AG20443 (cell line): ENCODE measurements at places on chromosomes 1 and 21.
A peak's percentile ranks its signal among the peaks of the same experiment; 100 is the strongest.

GRCh38 chr1:3463891-3464648 is 9.6 kb downstream of the ARHGEF16 start:
- no peak for DNase-seq

DNA sequence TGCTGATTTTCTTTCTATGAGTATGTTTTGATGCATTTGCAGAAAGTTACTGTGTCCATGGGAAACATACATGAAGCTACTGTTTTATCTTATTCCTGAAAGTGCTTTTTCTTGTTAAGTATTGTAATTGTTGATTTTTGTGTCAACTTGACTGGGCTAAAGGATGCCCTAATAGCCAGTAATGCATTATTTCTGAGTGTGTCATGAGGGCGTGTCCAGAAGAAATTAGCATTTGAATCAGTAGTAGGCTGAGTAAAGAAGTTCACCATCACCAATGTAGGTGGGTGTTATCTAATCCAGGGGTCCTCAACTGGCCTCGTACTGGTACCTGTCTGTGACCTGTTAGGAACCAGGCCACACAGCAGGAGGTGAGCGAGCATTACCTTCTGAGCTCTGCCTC is 760.2 kb downstream of the PLA2G4A start:
- DNase-seq: no peak

DNA sequence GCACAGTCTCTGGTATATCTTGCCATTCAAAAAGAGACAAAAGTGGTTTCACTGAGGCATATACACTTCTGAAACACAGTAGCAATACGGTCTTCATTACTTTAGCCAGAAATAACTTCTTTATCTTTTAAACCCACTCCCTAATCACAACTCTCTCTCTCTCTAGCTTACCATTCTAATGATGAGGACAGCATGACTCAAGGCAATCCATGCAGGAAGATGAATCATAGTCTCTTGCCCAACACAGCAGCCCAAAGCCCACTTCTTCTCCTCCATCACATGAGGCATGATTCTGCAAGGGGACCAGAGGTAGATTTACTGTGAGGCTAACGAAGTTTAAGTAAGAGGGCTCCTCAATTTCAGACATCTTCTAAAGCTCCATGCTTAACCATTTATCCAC is 285.0 kb upstream of the NR5A2 start:
- DNase-seq: peak; percentile 51

DNA sequence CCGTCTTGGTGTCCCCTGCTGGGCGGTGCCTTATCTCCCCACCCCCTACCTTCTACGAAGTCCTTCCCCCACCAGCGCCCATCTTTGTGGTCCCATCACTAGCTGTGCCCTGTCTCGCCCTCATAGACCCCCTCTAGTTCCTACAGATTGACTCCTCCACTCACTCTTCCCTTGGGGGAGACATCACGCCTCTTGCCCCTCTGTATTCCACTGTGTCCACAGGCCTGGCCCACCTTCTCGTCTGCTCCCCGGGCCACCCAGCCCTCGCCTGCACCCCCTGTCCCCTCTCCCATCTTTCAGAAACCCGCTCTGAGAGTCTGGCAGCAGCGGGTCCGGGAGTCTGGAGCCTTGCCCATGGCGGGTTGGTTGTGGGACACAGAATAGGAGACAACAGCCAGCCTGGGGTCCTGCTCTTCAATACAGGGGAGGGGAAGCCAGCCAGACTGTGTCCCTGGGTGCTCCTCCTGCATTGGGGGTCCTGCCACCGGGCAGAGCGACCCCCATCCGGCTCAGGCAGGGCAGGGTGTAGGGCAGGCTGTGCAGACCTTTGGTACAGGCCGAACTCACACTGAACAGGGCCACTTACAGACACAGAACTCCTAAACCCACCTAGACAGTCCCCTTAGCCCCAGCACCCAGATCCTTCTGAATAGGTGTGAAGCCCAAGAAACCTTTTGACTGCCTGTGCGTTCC is 1.1 kb downstream of the RNF187 start:
- DNase-seq: no peak

DNA sequence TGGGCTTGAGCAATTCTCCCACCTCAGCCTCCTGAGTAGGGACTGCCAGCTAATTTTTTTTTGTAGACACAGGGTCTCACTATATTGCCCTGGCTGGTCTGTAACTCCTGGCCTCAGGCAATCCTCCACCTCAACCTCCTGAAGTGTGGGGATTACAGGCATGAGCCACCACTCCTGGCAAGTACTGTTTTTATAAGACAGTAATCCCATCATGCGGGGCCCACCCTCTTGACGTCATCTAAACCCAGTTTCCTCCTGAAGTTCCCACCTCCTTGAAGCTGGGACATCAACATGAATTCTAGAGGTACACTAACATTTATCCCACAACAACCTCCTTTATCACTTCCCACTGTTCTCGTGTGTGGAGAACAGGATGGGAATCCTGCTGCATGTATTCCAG is 104.7 kb downstream of the SPATA46 start:
- DNase-seq: no peak

DNA sequence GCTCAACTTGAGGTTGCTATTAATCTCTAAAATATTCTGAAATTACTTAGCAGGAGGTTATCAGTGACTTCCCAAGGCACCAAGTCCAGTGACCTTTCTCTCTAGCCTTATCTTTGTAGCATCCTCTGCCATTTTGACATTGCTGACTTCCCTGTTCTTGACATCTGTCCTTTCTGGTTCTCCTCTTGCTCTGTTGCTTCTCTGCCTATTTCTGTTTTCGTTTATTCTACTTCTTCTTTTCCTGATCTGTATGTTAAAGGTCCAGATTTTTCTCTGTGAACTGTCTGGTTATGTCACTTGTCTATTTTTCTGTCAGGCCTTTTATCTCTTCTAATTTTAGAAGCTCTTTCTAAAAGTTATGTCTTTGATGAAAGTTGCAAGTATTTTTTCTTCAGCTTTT is 178.8 kb downstream of the VPS13D start:
- DNase-seq: no peak

DNA sequence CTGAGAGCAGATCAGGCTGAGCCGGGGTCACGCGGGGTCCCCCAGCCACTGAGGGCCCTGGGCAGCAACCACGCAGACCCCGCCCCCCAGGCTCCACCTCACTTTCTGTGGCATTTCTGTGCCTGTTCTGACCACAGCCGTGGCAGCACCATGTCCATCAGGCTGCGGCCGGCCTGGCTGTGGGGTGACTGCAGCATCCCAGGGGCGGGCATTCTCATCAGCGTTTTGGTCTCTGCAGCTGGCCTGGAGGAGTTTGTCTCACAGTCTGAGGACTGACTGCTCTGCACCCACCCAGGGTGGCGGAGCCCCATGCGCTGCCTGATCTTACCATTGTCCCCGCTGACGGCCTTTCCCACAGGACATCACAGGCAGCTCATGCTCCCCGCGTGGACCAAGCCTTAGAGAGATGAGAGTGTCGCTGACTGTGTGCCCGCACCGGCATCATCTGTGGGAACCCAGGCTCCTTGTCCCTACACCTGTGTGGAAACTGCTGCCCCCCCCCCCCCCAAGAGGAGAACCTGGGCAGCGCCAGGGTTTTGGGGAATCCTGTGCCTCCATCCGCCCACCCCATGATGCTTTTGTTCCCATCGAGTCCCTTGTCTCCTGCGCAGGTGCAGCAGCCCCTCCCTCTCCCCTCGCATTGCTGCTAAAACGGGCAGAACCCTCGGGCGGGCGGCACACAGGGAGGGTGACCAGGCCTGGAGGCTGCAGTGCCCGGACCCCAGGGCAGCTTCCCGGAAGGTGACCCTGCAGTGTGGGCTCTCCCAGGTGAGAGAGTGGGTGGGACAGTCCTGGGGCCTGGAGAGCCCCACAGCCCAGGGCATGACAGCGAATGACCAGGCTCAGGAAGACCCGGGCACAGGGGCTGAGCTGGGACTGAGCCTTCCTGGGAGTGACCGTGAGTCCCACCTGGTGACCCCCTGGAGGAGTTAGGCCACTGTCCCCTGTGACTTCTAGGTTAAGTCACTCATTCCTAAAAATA is 1.8 kb downstream of the KRTAP10-1 start:
- no peak for DNase-seq

DNA sequence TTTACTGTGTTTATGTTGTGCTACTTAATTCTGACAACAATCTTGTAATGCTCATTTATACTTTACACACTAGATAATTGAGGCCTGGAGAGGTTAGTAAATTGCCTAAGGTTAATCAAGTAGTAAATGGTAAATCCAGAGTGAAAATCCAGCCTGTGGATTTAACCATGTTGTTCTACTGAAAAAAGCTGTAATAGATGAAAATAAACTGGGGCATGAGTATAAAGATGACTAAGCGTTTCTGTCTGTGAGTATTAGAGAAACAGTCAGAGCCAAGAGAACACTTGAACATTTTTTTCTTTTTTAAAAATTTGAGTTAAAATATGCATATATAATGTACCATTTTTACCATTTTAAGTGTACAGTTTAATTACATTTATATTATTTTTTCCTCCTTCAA is 47.9 kb upstream of the LEPR start:
- peak; percentile 26 for DNase-seq

DNA sequence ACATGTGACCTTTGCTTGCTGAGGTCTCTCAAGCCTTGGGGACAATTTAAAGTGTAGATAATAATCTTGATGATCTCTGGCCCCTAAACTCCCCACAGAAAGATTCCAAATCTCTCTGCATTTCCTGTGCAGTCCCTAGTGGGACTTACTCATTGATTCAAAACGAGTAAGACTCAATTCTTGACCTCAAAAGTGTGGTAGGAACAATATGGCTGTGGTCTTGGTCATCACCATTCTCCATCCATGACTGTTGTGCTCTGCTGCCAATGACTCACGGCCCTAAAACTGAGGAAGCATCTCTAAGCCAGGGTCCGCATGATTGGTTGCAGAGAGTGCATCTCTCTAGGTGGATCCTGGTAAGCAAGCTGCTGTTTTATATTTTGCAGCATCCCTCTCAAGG is 268.0 kb downstream of the PTGER3 start:
- DNase-seq: peak; percentile 82

- DNase-seq: peak; percentile 38
Measured at GRCh38 chr1:1788646-1789431, 10.6 kb upstream of the NADK start.

- no peak for DNase-seq
Measured at GRCh38 chr21:40886931-40887330, 40.0 kb upstream of the DSCAM start.

GRCh38 chr1:78840453-78841271 is 165.9 kb downstream of the ADGRL4 start:
- DNase-seq: peak; percentile 69

GRCh38 chr21:43845386-43845785 is 19.6 kb upstream of the AGPAT3 start:
- no peak for DNase-seq

DNA sequence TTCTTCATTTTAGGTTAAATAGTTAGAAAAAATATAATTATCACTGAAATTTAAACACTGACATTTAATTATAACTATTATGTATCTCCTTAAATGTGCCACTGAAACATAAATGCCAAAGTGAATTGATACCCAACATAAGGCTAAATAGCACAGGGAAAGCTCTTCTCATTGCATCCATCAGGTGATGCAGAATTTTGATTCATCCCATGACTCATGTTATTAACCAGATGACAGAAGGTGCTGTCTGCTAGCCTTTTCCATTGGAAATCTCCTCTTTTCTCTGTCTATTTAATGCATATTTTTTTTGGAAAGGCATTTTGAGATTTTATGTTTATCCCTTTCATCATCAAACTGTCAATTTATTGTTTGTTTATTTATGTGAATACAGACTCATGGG is 136.8 kb downstream of the KCNK2 start:
- DNase-seq: no peak

DNA sequence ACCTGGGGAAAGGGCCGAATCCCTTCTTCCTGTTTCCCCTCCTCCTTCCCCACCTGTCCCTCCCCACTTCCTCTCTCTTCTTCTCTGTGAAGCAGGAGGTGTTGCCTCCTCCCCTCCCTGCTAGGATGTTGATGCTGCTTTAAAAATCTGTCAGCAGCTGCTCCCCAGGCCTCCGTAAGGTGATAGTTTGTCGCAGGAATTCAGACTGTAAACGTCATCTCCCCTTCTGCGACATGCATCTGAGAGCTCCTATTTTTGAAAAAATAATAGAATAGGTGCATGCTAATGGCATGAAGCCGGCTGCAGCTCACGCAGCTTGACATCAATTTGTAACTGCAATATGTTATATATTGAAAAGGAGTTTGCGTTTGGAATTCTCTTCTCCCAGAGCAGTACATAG is 70.1 kb downstream of the KAZN start:
- DNase-seq: no peak

GRCh38 chr1:218249338-218250140 is 35.6 kb upstream of the RRP15 start:
- DNase-seq: no peak

DNA sequence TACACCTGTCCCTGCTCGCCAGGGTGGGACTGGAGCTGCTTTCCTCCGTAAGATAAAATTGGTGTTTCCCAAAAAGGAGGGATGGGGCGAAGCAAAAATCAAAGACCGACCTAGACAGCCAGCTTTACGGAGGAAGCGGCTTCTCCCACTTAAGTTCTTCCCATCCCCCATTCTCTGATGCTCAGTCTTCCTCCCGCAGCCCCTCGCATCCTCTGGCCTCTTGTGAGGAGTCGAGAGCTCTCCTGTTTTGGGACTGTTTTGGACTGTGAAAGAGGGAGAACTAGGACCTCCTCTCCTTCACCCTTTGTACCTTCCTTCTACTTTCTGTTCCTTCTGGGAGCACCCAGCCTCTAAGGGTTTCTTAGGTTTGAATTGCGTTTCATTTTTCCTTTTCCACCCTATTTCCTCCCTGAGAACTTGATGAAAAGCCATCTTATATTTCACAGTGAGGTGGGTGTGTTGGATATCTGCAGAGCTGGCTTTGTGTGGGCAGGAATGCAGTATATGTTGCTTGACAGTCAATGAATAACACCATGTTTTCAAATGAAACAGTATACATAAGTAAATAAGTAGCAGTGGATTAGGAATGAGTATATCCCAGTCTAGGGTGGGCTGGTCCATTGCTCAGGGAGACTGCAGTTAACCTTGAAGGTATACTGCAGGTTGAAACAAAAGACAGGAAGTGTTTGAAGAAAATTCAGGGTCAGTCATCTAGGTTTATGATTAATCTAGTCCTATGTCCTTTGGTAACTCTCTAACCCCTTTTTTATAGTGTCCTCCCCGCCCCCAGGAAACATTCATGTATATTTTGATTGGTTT is 848 bp downstream of the CTTNBP2NL start:
- DNase-seq: peak; percentile 14

DNA sequence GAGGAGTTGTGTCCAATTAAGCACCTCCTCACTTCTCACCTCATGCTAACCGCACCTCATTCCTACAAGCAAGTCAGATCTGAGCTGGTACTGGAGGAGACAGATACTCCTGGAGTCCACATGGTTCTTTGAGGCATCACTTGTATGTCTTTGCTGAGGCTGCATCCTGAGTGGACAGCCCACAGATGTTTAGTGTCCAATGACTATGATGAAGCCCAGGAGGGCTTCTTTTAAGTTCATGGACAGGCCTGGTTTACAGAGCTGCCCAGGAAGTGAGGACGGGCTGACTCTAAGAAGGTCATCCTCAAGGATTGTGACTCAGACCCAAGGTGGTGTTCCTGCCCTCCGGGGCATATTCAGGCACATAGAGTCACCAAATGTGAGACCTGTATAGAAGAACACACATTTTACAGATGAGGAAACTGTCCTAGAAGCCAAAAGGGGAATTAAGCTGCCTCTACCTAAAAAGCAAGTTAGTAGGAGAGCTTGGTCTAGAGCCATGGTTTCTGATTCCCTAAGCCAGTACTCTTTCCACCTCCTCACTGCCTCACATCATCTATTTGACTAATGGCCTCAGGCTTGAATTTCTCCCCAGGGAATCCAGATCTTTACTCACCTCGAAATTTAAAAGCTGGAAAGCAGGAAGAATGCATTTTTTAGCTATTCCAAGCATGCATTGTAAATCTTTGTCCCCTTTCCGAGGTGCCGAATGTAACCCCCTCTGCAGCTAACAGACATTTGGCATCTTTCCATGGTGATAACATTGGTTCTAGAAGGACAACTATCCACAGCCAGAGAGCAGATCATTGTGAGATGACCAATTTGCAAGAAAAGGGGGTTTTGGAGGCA is 228.1 kb downstream of the OMA1 start:
- no peak for DNase-seq
